Lung microvascular endothelial cell (primary cell): ENCODE measurements at places on chromosomes 13 and 19.

- no peak for DNase-seq
Measured at GRCh38 chr13:20489185-20489820, 36.4 kb downstream of the CRYL1 start.

DNA sequence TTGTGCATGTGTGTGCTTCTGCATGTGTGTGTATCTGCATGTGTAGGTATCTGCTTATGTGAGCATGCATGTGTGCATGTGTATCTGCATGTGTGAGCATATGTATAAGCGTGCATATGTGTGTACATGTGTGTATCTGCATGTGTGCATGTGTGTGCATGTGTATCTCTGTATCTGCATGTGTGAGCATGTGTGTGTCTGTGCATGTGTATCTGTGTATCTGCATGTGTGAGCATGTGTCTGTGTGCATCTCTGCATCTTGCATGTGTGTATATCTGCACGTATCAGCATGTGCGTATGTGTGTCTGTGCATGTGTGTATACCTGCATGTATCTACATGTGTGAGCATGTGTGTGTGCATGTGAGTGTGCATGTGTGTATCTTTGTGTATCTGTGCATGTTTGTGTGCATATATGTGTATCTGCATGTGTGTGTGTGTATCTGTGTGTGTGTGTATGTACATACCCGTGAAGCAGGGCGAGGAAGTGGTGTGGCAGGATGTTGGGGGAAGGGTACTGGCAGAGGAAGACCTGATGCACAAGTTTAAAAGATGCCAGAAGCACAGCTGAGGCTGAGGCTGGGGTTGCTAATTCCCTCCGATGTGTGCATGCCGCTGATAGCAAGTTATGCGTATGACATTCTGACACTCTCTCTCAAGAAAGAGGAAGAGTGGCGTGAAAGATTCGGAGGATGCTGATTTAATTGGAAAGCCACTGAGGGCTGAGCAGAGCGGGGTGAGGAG, 64.2 kb downstream of the TEX29 start:
- DNase-seq: no peak

- DNase-seq: peak; percentile 42
Measured at GRCh38 chr13:96229356-96229755, 139.4 kb downstream of the HS6ST3 start.

GRCh38 chr19:12800923-12801465, 606 bp downstream of the PRDX2 start:
- no peak for DNase-seq

GRCh38 chr13:111467111-111467890, 146.9 kb downstream of the TEX29 start:
- DNase-seq: no peak

DNA sequence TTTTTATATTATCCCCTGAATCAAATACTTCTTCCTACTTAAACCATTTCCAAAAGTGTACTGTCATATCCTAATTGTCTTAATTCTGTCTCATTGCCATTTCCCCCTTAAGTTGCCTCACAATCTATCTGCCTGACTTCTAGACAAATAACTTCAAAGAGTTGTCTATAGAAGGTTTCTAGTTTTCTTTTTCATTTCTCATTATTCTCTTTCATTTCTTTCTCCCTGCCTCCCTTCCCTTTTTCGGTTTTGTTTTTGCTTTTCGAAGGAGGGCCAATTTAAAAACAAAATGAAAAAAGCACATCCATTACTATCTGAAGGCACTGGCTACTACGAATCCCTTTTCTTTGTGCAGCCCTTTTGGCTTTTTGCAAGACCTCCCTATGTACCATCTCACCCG, 367.2 kb downstream of the DNAJC15 start:
- DNase-seq: no peak

DNA sequence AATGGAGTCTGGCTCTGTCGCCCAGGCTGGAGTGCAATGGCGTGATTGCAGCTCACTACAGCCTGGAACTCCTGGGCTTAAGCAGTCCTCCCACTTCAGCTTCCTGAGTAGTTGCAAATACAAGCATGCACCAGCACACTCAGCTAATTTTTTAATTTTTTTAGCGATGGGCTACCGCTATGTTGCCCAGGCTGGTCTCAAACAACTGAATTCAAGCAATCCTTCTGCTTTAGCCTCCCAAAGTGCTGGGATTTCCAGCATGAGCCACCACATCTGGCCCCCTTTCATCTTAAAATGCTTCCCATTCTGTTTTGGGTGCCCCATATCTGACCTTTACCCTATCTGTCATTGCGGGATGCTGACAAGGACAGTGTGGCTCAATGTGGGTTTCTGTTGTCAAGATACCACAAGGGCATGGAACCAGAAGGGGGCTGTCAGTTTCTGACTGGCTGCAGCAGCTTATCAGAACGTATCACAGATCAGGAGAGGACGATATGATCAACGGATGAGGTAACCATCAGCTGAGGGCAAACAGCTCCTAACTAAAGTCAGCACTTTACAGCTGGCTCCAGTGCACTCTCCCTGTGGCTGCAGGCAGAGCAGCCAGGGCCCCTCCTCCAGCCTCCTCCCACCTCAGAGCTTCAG, 32.4 kb downstream of the GPR42 start:
- no peak for DNase-seq

DNA sequence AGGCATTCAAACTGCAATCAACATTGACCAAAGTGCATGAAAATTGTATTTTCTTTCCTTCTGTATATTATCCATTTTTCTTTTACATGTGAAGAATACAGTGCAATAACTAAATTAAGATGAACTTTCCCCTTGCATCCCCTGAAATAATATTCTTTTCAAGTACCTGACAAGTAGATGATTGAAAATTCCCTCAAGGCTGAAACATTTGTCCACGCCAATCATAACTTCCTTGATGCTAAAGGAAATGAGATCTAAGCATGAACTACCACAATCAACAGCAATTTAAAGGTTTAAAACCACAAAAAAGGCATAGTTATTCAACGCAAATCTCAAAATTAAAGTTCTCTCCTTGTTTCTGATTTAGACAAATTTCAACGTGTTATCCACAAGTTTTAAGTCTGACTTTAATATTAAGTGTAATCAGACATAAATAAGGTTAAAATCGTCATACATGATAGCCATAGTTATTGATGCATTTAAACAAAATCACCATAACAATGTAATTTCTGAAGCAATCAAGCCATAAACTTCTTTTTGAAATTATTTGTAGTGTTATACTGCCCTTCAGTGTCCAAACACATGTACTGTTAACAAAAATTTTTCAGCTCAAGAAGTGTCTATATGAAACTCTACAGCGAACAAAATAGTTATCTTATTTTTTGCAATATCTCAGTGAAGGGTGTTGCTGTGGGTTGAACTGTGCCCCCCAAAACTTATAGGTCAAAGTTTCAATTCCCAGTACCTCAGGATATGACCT, 169.5 kb downstream of the DCLK1 start:
- DNase-seq: peak; percentile 37
